ENCODE measurements at places on chromosomes 3 and 15. TPM values are rescaled to one million over a fixed set of nuclear protein-coding genes. Genes with fewer than 3 reads are reported as not detected.
A peak's percentile ranks its signal among the peaks of the same experiment; 100 is the strongest.

Gene P4HTM
- 87.3 TPM for total RNA-seq

DNA sequence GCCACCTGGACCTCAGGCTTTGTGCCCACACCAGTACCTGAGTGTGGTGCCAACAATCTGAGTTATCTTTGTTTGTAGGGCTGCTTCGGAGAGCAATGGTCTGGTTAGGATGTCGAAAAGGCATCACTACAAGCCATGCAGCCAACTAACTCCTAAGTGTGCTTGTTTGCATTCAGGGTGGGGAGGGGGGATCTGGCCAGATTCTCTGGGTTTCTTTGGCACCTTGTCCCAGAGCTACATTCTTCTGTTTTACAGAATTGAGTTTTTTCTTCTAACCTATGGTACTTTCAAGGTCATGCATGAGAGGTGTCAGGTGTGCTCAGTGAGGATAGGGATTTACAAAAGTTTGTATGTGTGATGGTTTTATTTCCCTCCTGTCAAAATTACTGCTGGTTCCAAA, 391.4 kb upstream of the RARB start:
- no peak for DNase-seq
- H3K27me3 ChIP-seq = no peaks in the 10 kb centered on the region
- no peaks in the 10 kb centered on the region for H3K36me3 ChIP-seq
- no peak overlapping the region for H3K4me3 ChIP-seq
- H3K4me1 ChIP-seq = no peaks in the 10 kb centered on the region

Gene MAP2K1
- 54.0 TPM for total RNA-seq

Gene GCNT3
- not detected for total RNA-seq

Gene C2CD4A
- 0.11 TPM for total RNA-seq

Gene SHC4
- 0.28 TPM for total RNA-seq

Gene HRG
- total RNA-seq = not detected

- no peak for DNase-seq
- H3K36me3 ChIP-seq = no peaks in the 10 kb centered on the region
- H3K4me1 ChIP-seq = no peaks in the 10 kb centered on the region
- no peaks in the 10 kb centered on the region for H3K27me3 ChIP-seq
- H3K27ac ChIP-seq = no peak overlapping the region
- no peak overlapping the region for H3K4me3 ChIP-seq
Observed at GRCh38 chr15:84009616-84010015, 226.0 kb upstream of the GOLGA6L4 start.

GRCh38 chr3:61645148-61645547, 83.8 kb downstream of the PTPRG start:
- no peaks in the 10 kb centered on the region for H3K4me1 ChIP-seq
- H3K4me3 ChIP-seq = no peak overlapping the region
- H3K36me3 ChIP-seq = no peaks in the 10 kb centered on the region

DNA sequence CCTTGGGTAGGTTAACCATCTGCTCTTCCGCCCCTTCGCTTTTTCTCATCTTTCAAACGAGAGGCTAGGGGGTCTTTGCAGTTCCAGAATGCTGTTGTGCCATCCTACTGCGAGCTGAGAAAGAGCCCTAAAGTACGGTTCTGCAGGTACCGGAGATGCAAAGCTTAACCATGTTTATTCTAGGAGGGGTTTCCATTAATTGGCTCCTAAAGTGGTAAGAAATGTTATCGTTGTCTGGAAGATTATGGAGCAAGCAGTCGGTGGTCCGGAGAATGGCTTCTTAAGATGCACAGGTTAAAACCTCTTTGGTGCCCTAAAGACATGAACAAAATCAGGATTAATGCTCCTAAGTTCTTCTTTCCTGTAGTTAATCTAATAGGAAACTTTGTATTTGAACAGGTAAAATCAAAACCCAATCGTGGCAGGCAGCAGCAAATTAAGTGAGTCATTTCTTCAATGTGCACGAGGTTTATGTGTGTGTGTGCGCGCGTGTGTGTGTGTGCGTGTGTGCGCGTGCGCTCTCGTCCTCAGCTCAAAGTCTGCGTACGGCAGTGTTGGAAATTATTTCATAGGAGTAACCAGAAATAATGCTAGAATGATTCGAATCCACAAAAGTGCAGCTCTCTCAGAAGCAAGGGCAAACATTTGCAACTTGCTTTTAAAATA, 772 bp downstream of the FAM81A start:
- H3K27ac ChIP-seq = no peak overlapping the region
- H3K36me3 ChIP-seq = no peaks in the 10 kb centered on the region
- peaks cover 24% of the 10 kb centered on the region for H3K27me3 ChIP-seq
- H3K4me1 ChIP-seq = peaks cover 15% of the 10 kb centered on the region

Gene CPEB1
- 0.17 TPM for total RNA-seq

DNA sequence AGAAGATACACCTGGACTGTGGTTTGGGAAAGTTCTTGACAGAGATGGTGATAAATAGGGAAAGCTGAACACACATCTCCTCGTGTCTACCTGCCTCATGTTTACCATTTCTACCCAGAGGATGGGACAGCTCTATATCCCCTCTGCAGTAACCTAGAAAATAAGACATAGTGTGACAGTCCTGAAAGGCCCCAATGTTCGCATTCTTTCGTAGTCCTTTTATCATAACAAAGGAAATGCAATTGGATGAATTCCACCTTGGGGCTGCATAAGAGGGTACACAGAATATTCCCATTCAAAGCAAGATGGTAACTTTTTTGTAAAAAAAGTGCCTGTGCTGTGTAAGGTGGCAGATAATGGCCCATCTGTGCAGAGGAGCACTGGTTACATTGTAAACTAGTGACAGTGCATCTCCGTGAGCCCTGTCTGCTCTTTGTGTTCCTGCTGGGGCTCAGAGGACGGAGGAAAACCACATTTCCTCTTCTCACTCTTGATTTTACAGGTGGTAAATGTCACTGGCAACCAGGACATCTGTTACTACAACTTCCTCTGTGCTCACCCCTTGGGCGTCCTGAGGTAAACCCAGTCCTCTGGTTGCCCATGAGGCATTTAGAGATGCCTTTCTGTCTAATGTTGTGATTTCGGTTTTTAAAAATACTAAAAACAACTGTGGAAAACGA, 74.3 kb downstream of the SIDT1 start:
- no peak overlapping the region for H3K27ac ChIP-seq
- no peak overlapping the region for H3K4me3 ChIP-seq
- peaks cover 51% of the 10 kb centered on the region for H3K36me3 ChIP-seq
- peaks cover 25% of the 10 kb centered on the region for H3K4me1 ChIP-seq
- DNase-seq = peak; percentile 40
- no peaks in the 10 kb centered on the region for H3K27me3 ChIP-seq

GRCh38 chr3:52054661-52055511, 1.5 kb downstream of the DUSP7 start:
- DNase-seq = peak; percentile 23
- peaks cover 16% of the 10 kb centered on the region for H3K36me3 ChIP-seq
- peak overlapping the region; percentile 72 for H3K4me3 ChIP-seq
- H3K27me3 ChIP-seq = no peaks in the 10 kb centered on the region
- H3K4me1 ChIP-seq = peaks cover 64% of the 10 kb centered on the region

- no peaks in the 10 kb centered on the region for H3K36me3 ChIP-seq
- H3K27me3 ChIP-seq = no peaks in the 10 kb centered on the region
- H3K27ac ChIP-seq = no peak overlapping the region
- H3K4me3 ChIP-seq = no peak overlapping the region
Observed at GRCh38 chr3:71640331-71640983, 56.9 kb upstream of the FOXP1 start.

GRCh38 chr3:45566196-45566595, 28.4 kb upstream of the LIMD1 start:
- H3K36me3 ChIP-seq = no peaks in the 10 kb centered on the region
- no peak overlapping the region for H3K27ac ChIP-seq
- no peak overlapping the region for H3K4me3 ChIP-seq
- no peak for DNase-seq
- H3K27me3 ChIP-seq = no peaks in the 10 kb centered on the region

GRCh38 chr15:35095941-35096340, 10.8 kb upstream of the NANOGP8 start:
- no peak overlapping the region for H3K4me3 ChIP-seq
- no peak overlapping the region for H3K27ac ChIP-seq
- H3K4me1 ChIP-seq = no peaks in the 10 kb centered on the region
- no peaks in the 10 kb centered on the region for H3K36me3 ChIP-seq
- H3K27me3 ChIP-seq = no peaks in the 10 kb centered on the region
- DNase-seq = no peak

Gene LEKR1
- total RNA-seq = 2.1 TPM

- H3K4me3 ChIP-seq = no peak overlapping the region
- no peak overlapping the region for H3K27ac ChIP-seq
- H3K4me1 ChIP-seq = no peaks in the 10 kb centered on the region
- no peak for DNase-seq
- no peaks in the 10 kb centered on the region for H3K27me3 ChIP-seq
Observed at GRCh38 chr3:163622384-163622783, 1455.9 kb downstream of the SI start.

GRCh38 chr3:52313774-52314188, 2.3 kb upstream of the DNAH1 start:
- H3K4me3 ChIP-seq = no peak overlapping the region
- no peak overlapping the region for H3K27ac ChIP-seq
- no peak for DNase-seq
- peaks cover 26% of the 10 kb centered on the region for H3K4me1 ChIP-seq

DNA sequence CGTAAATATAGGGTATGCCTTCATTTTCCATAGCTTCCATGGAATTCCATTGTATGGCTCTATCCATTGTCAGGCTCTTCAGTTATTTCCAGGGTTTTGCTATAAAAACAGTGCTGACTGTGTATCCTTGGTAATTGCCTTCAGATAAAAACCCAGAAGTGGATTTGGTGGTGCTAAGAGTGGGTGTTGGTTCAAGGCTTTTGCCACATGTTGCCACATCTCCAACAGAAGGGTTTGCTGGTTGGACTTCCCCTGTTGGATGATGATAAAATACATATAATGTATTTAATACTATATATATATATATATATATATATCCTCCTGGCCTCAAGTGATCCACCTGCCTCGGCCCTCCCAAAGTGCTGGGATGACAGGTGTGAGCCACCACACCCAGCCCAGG, 97.8 kb downstream of the FLNB start:
- H3K27me3 ChIP-seq = no peaks in the 10 kb centered on the region
- H3K36me3 ChIP-seq = no peaks in the 10 kb centered on the region
- H3K4me3 ChIP-seq = no peak overlapping the region

- peak overlapping the region; percentile 93 for H3K27ac ChIP-seq
- H3K4me1 ChIP-seq = peaks cover 29% of the 10 kb centered on the region
- no peaks in the 10 kb centered on the region for H3K27me3 ChIP-seq
- DNase-seq = no peak
- peak overlapping the region; percentile 98 for H3K4me3 ChIP-seq
Observed at GRCh38 chr3:196942915-196943277, 568 bp upstream of the NCBP2 start.

Gene CPN2
- total RNA-seq = not detected

Gene PCLAF
- 0.39 TPM for total RNA-seq

GRCh38 chr3:59052803-59053411, 3.1 kb upstream of the CFAP20DC start:
- H3K36me3 ChIP-seq = no peaks in the 10 kb centered on the region
- DNase-seq = peak; percentile 11
- peaks cover 6% of the 10 kb centered on the region for H3K4me1 ChIP-seq
- H3K27me3 ChIP-seq = no peaks in the 10 kb centered on the region
- no peak overlapping the region for H3K27ac ChIP-seq
- no peak overlapping the region for H3K4me3 ChIP-seq

GRCh38 chr15:85543741-85544155, 163.3 kb downstream of the AKAP13 start:
- H3K4me3 ChIP-seq = no peak overlapping the region
- no peaks in the 10 kb centered on the region for H3K36me3 ChIP-seq
- peak; percentile 24 for DNase-seq
- H3K27me3 ChIP-seq = no peaks in the 10 kb centered on the region
- H3K27ac ChIP-seq = no peak overlapping the region
- H3K4me1 ChIP-seq = peaks cover 35% of the 10 kb centered on the region

- no peak overlapping the region for H3K4me3 ChIP-seq
- no peak for DNase-seq
- no peaks in the 10 kb centered on the region for H3K36me3 ChIP-seq
- no peaks in the 10 kb centered on the region for H3K27me3 ChIP-seq
- no peak overlapping the region for H3K27ac ChIP-seq
Observed at GRCh38 chr3:71803248-71803647, 18.3 kb upstream of the PROK2 start.

DNA sequence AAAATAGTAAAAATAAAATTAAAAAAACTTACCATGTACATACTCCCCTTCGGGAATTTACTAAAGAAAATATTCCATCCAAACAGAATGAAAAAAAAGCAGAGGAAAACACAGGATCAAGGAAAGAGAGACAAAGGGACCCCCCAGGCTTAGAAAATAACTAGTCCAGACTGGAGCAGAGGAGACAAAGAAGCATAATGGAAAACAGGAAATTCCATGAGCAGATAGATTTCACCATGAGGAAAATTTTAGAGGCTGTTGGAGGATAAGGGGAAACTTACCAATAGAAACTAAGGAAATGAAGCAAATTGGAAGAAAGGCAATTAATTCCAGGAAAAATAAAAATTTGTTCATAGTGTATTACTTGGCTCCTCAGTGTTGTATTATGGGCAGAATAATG, 36.7 kb downstream of the SLC27A2 start:
- no peaks in the 10 kb centered on the region for H3K4me1 ChIP-seq
- H3K27me3 ChIP-seq = no peaks in the 10 kb centered on the region
- no peak overlapping the region for H3K4me3 ChIP-seq
- no peak for DNase-seq

DNA sequence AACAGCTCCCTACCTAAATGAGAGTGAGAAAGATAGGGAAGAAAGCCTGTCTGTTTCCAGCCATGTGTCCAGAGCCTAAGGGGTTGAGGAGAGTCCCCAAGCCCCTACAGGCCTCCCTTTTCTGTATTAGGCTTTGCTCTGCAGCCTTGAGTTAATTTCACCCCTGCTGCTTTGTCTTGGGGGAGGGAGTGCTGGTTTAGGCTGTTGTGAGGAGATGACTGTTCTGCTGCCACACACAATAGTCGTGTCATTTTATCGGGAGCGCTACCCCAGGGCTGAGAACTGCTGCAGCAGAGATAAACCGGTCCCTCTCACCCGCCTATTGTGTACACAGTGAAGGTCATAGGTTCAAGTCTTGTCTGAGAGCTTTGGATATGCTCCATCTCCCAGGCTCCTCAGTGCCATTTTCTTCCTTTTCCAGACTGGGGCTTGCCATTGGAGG, 1.4 kb downstream of the ZNF609 start:
- peaks cover 60% of the 10 kb centered on the region for H3K4me1 ChIP-seq
- H3K27ac ChIP-seq = peak overlapping the region; percentile 52
- H3K27me3 ChIP-seq = no peaks in the 10 kb centered on the region
- no peak for DNase-seq
- H3K36me3 ChIP-seq = no peaks in the 10 kb centered on the region

DNA sequence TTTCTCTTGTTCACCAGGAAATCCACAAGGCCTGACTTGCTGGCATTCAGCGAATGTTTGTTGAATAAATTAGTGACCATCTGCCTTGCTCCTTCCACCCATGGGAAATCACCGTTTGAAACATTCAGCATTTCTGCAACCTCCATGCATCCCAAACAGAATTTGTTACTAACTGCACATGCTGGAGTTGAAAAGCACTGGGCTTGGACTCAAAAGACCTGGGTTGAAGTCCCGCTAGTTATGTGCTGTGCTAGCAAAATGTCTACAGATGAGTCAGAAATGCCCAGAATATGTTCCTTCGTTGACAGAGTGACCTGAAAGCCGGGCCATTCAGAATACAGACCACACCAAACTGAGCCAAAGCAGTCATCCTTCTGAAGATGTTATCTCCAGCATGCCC, 144.6 kb downstream of the ALDH1A2 start:
- no peaks in the 10 kb centered on the region for H3K27me3 ChIP-seq
- no peak for DNase-seq
- no peaks in the 10 kb centered on the region for H3K36me3 ChIP-seq
- no peak overlapping the region for H3K4me3 ChIP-seq
- H3K4me1 ChIP-seq = no peaks in the 10 kb centered on the region
- H3K27ac ChIP-seq = no peak overlapping the region

GRCh38 chr3:35223632-35224394, 415.5 kb upstream of the ARPP21 start:
- H3K27me3 ChIP-seq = no peaks in the 10 kb centered on the region
- H3K36me3 ChIP-seq = no peaks in the 10 kb centered on the region
- H3K4me1 ChIP-seq = no peaks in the 10 kb centered on the region
- no peak overlapping the region for H3K27ac ChIP-seq
- no peak overlapping the region for H3K4me3 ChIP-seq

Data from CD4-positive, alpha-beta memory T cell (primary cell).